ENCODE measurements at places on chromosomes 12 and 14.
A peak's percentile ranks its signal among the peaks of the same experiment; 100 is the strongest.

- peak; percentile 32 for DNase-seq
Observed at GRCh38 chr14:69170839-69171238, 17.9 kb upstream of the DCAF5 start.

GRCh38 chr12:2338991-2339431 lies 286.2 kb downstream of the CACNA1C start:
- DNase-seq: peak; percentile 91

DNA sequence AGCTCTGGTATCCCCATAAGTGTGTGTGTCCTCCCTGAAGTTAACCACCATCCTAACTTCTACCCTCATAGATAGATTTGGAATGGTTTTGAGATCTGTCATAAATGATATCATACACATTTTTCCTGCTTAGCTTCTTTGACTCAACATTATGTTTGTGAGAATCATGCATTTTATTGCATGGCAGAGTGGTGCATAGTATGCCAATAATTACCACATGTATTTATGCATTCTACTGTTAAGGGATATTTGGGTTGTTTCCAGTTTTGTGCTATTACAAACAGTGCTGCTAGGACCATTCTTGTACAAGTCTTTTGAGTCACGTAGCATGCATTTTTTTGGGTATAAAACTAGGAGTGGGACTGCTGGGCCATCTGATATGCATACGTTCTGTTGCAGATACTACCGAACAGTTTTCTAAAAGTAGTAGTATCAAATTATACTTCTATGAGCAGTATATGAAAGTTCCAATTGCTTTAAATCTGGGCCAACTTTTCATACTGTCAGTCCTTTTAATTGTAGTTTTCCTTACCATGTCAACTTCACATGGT lies 13.4 kb downstream of the GRIP1 start:
- DNase-seq: peak; percentile 16

DNA sequence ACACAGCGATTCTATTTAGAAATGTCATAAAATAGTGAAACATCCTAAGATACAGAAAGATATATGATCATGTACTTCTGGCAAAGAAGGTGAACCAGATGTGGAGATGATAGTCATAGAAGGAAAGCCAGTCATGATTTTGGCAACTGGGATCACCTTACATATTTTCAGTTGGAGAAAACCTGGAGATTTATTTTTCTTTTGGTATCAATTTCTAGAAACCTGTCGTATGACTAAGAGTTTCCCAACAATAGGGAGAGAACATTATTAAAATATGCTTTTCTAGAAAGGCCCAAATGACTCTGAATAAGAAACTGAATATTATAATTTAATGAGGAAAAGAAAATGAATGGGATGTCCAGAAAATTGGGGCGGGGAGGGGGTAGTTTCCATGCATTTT lies 396.4 kb downstream of the ZFP36L1 start:
- DNase-seq: no peak

DNA sequence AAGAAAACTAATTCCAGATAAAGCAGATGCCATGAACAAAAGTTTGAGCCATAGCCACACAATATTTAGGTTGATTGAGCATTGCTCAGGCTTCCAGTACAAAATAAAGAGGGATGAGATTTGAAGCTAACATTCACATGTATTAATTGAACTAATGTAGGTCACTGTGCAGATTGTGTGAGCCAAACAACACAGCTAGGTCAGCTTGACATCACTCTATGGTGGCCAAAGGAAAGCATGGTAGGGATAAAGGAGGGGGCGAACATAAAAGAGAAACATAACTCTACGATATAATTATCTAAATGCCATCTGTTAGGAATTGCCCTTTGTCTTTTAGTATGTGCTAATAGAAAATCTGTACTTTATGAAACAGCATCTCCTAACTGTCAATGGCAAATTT lies 477.7 kb upstream of the SYT1 start:
- DNase-seq: no peak

DNA sequence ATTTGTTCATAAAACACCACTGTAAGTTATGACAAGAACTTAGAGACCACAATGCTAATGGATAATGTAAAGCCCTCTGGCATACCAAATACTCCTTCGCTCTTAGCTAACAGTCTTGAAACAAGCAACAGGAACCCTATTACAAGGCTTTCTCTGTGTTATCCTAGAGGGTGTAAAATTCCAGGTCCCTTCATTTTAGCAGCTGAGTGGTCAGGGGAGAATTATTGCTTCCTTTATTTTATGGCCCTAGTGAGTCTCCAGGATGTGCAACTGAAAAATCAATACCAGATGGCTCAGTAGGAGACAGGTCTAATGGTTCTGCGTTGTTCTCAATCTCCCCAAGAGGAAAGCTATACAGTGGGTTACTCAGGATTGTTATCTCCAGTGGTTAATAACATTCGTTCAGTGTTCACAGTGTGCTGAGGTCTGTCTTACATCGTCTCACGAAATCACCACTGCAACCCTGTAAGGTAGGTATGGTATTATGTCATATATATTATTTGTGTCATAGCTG lies 172.7 kb upstream of the CNOT2 start:
- DNase-seq: no peak
